ENCODE measurements at places on chromosomes 1 and 21.

- DNase-seq: no peak
Measured at GRCh38 chr1:83800066-83800465, 198.9 kb downstream of the TTLL7 start.

GRCh38 chr1:76951153-76951552 lies 83.9 kb downstream of the ST6GALNAC5 start:
- no peak for DNase-seq

DNA sequence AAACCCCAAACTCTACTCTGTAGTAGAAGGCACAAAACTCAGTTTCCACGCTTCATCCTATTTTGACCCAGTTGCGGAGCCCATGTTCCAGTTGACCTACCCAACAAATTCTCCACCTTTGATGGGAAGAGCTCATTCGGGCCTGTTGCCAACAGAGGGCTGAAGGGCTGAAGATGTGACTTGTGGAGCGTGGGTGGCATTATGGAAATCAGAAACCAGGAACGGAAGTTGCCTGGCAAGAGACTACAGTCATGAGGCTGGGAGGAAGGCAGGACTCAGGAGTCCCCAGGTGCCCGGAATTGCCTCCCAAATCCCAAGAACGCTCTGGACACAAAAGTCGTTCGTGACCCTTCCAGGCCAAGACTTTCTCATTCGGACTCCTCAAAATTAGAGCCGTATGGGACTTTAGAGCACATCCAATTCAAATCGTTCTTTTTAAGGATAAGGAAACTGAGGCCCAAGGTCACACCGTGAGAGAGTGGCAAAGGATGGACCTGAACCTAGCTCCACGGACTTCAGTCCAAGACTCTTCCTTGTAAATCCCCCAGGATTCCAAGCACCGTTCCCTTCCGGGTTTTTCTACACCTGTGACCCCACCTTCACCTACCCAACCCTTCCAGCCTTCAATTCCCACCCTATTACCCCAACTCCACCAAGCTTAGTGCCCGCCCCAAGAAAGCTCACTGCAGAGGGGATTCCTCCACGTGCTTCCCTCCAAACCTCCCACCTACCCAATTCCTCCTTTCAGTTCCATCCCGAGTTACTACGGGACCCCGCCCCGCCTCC lies 739 bp downstream of the SMG5 start:
- no peak for DNase-seq

DNA sequence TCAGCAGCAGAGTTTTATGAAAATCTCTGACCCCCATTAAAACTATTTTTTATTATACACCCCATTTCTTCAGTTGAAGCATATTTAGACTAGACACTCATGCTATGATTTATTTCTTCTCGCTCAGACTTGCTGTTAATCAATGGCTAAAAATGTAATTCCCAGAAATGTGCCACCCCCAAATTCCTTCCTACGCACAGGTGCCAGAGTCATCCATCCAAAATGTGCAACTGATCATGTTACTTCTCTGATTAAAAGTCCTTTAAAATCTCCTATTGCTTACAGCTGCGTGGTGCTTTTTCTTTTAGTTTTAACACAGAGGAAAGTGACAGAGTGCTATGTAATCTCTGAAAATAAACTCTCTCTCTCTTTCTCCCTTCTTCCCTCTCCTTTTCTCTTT lies 954.4 kb downstream of the NCAM2 start:
- DNase-seq: no peak

DNA sequence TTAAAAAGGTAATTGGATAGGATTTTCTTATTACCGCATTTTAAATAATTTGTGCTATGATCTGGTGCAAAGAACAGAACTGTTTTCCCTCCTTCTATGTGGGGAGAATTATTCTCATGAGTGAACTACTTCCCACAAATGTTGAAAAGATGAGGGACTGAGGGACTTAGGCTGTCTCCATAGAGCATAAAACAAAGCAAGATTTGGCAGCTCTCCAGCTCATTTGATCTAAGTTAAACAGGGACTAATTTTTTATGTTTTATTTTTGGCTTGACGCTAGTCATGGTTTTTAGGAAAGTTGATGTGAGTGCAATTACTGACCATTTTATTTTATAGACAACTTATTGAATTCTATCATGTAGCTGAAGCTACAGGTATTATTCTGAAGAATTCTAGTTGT lies 362.3 kb downstream of the HLX start:
- no peak for DNase-seq

DNA sequence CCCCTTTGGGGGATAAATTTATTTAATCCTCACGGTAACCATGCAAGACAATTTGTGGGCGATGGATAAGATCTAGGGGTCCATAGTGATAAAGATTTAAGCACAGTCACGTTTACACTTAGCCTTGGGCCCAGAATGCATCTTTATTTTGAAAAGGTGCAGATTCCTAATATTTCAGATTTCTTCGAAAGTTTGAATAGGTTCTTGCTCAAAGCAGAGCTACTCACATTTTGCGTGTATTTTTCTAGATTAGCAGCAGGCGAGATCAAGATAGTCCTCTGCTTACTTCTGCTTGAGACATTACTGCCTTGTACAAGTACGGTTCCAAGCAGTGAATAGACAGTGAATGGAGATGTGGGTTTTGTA lies 647 bp downstream of the TSEN15 start:
- no peak for DNase-seq

DNA sequence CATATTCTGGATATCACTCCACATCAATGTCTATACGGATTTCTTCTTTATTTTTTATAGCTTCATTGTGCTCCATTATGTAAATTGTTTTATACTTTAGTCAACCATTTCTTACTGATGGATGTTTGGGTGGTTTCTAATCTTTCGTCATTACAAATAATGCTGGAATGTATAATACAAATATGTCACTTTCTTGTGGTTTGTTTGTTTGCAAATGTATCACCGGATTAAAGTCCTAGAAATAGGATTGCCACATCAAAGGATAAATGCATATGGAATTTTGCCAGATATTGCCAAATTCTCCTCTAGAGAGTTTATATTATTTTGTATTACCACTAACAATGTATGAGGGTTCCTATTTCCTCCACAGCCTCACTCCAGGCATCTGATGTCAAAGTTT lies 48.7 kb upstream of the PRDM2 start:
- no peak for DNase-seq
